Left ventricle myocardium superior (tissue), 1 donor: ENCODE measurements at places on chromosomes 1 and 21.

GRCh38 chr1:156663178-156663577 is 14.0 kb downstream of the NES start:
- peak; percentile 66 for DNase-seq

DNA sequence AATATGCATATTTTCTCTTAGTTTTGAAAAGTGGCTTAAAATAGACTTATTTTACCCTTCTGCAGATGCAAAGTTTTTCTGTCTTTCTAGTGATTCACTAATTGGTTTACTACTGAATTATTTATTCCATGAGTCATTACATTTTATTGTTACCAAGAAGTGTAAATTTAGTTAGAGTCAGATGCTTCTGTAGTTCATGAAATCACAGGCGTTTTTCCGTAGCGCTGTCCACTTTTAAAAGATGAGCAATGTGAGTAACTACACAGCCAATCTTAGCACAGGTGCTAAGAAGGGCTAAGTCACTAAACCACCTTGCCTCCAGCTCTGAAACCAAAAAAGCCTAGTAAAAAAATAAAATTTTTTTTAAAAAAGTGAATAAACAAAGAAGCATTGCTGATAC is 24.7 kb downstream of the RGS13 start:
- no peak for DNase-seq

- no peak for DNase-seq
These were observed 4.3 kb upstream of the KRTAP13-1 start for GRCh38 chr21:30391492-30392025.

DNA sequence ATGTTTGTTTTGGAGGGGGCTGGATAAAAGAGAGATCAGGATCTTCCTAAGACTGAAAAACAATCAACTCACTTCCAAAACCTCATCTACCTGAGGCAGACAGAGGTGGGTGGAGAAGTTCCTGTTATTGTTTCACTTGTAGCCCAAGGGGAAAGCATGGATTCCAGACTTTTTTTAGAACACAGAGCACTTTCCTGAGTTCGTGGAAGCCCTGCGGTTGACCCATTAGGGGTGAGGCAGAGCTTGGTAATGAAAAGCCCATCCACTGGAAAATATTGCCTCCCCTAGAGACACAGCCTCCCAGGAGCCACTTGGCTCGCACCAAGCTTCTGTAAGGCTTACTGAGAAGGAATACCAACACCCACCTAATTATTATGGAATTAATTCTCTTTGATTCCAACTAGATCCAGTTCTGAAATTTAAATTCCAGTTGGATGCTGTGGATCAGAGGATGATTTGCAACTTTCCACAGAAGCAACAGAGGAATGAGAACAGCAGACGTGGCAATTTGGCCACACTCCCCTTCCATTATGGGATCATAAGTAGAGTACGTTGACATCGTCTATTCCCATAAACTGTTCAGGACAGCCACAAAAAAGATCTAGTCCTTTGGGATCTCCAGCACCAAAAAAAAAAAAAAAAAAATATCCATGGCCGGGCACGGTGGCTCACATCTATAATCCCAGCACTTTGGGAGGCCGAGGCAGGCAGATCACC is 4.1 kb upstream of the PEF1 start:
- DNase-seq, result no peak

DNA sequence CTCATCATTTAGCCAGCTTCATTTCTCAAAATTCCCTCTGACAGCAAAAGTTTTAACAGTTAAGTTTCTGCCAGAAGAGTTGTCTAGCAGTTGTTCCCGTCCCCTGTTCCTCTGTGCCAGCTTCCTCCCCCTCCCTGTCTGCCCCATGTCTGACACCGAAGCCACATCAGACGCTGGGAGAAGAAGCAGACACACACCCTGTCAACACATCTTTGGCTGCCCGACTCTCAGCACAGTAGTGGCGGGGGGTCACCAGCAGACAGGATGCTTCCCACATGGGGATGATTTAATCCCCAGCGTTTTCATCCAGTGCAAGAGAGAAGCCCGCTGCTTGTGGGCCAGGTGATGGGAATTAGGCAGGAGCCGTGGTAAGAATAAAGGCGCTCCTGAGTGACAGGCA is 379.4 kb upstream of the RUNX1 start:
- peak; percentile 52 for DNase-seq

DNA sequence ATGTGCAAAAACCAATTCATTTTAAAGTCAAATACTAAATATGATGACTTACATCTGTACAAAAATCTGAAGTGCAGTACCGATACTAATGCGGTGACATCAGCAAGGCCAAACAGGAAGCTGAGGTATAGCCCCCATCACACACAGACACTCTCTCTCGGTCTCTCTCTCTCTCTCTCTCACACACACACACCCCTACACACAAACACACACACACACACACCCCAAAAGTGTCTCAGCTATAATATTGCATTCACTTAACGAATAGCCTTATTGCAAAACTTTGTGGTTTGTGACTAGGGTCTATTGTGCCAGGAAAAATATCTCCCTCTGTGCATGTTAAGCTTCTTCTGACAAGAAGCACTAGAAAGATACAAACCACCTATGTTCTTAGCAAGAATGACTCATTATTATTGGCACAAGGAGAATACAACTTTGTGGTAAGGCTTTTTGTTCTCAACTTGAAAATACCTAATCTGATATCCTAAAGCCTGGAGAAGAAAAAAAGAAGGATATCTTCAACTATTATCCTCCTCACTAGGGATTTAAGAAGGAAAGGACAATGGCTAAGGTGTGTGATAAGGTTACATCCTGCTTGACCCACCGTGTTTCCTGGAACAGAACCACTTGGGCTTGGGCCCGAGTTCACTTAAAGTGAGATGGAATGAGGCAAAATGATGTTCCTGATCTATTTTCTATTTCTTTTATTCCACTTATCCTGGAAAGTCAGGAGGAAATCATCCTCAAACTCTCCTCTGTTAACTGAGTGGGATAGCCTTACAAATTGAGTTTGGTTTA is 107.1 kb downstream of the NIBAN1 start:
- DNase-seq, result no peak

- no peak for DNase-seq
These were observed 38.8 kb downstream of the PARP1 start for GRCh38 chr1:226369110-226369509.

DNA sequence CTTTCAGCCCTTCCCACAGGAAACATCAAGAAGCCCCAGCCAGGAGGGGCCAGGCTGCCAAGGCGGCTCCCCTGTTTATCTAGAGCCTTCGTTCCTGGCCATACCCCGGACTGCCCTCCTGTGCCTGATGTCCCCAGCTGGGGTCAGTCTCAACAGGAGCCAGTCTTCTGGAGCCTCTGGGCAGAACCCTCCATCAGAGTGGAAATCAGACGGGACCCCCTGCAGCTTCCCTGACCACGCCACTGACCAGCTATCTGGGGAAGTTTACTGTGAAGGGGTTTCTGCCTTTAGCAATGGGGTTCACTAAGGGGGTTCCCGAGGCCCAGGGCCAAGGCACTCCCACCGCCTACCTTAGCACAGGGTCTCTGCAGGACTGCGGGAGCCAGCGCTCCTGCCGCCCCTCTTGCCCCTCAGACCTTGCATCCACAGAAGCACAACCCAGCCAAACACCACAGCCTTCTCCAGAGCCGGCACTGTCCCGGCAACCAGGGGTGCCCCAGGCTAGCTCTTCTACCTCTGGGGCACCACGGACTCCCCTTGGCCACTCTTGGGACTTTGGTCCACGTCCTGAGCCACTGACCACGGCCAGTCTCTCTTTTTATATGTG is 3.5 kb upstream of the MTFR1L start:
- DNase-seq, result no peak

GRCh38 chr1:159441360-159441759 is 1.8 kb downstream of the OR10J1 start:
- no peak for DNase-seq

GRCh38 chr1:172742599-172743500 is 83.9 kb downstream of the FASLG start:
- DNase-seq, result no peak

- no peak for DNase-seq
These were observed 38.5 kb upstream of the C1orf105 start for GRCh38 chr1:172381946-172382345.

DNA sequence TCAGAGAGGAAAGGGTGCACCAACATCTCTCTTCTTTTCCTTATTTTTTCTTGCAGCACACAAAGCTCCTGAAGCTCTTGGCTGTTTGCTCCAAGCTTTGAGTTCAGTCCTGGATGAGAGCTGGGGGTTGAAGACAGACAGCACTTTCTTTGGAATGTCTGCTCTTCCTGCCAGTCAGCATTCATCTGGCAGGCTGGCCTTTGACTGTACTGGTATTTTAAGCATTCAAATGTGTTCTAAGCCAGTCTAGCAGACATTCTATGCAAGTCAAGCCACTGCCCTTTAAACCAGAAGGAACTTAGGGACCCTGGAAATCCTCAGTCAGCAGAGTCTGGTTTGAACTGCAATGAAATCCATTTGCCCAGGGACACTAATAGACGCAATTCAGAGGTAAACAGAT is 45.0 kb downstream of the XCL1 start:
- no peak for DNase-seq

DNA sequence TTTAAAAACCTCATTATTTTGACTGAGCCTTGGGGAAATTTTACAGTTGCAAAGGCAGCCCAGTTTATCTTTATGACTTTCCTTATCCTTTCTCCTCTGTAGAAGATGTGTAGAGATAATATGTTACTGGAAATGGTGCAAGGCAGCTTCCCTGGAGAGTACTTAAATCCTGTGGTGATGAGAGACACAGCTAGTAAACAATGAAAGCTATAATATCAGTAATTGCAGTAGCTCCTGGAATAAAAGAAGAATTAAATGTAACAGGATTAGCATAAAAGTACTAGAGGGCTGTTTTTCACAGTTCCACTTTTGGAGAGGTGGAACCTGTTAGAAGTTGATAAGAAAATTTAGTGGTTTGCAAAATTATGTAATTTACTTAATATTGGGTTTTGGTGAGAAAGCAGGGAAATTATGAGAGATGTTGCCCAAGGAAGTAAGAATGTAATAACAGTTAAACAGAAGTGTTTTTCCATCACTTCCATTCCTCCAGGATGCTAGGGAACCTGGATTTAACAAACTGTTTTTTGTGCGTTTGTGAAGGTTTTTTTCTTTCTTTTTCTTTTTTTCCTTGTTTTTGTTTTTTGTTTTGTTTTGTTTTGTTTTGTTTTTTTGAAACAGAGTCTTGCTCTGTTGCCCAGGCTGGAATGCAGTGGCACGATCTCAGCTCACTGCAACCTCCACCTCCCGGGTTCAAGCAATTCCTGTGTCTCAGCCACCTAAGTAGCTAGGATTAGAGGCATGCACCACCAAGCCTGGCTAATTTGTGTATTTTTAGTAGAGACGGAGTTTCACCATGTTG is 15.7 kb upstream of the EDEM3 start:
- no peak for DNase-seq

DNA sequence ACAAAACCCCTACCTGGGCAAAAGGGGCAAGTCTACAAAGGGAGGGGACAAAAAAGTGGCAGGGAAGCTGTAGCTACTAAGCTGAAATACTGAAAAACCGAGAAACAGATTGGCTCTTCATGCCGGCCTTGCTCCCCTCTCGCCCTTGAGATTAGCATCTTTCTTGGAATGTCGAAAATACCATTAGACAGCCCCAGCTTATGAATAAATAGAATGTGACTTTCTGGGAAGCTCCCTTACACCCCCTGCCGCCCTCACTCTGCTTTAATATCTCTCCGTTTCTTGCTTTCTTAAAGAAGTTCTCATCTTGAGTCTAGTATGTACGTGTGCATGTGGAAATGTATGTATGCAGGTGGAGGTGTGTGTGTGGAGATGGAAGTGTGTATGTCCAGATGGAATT is 14.1 kb downstream of the TRAF3IP3 start:
- DNase-seq, result no peak

- no peak for DNase-seq
These were observed 208.1 kb downstream of the PATJ start for GRCh38 chr1:61950418-61950817.

GRCh38 chr1:203244776-203245175 is 15.3 kb upstream of the CHIT1 start:
- no peak for DNase-seq

DNA sequence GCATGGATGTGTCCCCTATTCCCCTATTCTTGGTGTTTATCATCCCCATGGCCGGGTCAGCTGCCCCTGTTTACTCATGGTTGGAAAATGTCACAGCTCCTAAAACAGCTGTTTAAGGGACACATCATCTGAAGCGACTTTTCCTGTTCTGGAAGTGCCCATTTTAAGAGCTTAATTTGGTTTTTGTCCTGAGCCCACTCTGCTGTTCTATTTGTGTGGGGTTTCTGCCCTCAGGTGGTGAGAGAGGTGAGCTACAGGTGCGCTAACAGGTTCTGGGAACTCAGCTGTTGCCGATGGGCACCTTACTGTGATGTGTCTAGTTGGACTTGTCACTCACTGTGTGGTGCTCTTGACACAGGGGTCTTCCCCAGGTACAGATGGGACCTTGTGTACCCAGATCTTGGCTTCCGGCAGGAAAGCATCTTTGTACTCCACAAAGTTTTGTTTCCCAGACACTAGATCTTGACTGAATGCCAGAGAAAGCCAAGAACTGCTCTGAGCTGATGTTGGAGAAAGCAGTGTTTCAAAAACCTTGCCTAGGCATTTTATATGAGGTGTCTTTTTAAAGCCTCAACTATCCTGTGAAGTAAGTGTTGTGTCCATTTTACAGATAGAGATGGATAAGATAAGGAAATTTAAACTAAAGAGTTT is 59.0 kb upstream of the CD1D start:
- no peak for DNase-seq

DNA sequence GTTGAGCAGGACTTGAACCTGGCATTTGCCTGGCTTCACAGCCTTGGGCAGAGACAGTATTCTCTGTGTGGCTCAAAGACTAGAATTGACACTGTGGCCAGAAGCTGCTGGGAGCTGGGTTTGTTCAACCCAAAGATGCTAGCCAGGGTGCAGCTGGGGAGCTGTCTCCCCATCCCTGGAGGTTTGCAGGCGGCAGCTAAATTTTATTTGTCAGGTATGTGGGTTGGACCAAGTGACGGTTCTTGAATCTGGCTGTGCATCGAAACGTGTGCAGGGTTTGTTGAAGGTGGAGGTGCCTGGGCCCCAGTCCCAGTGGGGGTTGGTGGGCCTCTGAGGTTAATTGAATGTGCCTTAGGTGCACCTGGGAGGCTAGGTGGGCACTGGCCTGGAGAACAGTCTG is 11.8 kb downstream of the WNT4 start:
- no peak for DNase-seq

DNA sequence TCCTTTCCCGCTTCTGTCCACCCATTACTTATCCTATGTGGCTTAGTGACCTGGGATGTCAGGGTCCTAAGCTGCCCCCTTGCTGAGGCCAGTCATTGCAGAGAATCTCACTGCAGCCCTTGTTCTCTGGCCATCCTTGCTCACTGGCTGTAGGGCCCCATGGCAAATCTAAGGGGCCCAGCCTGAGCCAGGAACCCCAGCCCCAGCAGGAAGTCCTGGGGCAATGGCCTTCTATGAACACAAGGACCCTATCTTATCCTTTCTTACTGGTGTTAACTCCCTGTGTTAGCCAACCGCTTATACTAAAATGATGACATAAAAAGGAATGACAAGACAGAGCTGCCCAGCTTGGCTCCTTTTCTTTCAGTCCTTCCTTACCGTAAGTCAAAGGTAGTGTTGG is 29.9 kb downstream of the DHCR24 start:
- no peak for DNase-seq

DNA sequence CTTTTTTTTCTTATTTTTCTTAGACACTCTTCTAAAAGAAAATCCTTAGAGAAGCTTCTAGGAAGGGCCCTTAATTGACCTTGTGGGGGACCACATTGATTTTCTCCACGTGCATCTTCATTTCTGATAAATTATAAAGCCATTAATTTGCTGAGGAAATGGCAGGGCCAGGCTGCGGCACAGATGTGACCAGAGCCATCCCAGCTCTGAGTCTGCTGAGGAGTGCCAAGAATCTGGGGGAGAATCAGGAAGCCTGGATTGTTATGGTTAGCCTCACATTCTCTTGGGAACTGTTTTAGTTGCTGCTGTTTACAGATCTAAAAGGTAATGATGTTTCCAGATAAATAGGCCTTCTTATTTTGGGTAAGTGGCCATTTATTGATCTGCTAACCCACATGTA is 16.2 kb downstream of the PROX1 start:
- DNase-seq, result no peak
